Posterior cingulate gyrus (tissue), 11 donors: ENCODE measurements at places on chromosomes 2 and 18.

GRCh38 chr2:150572194-150572766 is 84.8 kb upstream of the RND3 start:
- DNase-seq = no peak

GRCh38 chr2:205119136-205119535 is 563.2 kb upstream of the NRP2 start:
- no peak for DNase-seq

GRCh38 chr2:237861875-237862527 is 2.6 kb downstream of the RAMP1 start:
- no peak for DNase-seq

- no peak for DNase-seq
Measured at GRCh38 chr2:223697892-223698645, 95.9 kb upstream of the SCG2 start.

DNA sequence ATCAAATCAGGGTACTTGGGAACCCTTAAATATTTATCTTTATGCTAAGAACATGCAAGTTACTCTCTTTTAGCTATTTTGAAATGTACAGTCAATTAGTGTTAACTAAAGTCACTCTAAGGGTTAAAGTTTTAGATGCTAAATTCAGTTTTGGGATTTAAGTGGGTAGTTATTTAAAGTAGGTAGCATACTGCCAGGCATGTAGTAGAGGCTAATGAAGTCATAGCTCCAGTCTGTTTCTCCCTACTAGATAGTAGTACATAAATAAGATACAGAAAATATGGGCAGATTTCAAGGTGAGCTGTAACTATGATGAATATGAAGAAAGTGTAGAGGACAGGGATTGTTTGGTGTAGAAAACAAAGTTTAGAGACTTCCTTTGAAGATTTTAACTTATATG is 7.5 kb downstream of the RAB3GAP1 start:
- no peak for DNase-seq

DNA sequence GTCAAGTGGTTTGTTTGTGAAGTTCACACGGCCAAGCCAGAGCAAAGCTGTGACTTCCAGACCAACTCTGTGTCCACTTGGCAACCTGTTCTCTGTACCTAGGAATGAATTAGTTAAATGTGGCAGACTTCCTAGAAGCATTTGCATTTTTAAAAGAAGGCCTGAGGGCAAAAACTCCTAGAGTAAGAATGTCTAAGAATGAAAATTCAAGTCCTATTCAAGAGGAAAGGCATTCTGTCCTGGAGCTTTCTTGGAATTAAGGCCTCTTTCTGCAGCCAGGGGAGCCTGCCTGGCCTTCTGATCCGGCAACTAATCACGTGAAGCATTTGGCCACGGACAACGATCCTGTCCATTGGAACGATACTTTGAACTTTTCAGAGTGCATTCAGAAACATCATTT is 155.0 kb downstream of the SETBP1 start:
- DNase-seq = no peak

- no peak for DNase-seq
Measured at GRCh38 chr18:35478520-35479435, 19.0 kb downstream of the INO80C start.

- DNase-seq = no peak
Measured at GRCh38 chr2:56985609-56986008, 801.8 kb downstream of the CCDC85A start.

DNA sequence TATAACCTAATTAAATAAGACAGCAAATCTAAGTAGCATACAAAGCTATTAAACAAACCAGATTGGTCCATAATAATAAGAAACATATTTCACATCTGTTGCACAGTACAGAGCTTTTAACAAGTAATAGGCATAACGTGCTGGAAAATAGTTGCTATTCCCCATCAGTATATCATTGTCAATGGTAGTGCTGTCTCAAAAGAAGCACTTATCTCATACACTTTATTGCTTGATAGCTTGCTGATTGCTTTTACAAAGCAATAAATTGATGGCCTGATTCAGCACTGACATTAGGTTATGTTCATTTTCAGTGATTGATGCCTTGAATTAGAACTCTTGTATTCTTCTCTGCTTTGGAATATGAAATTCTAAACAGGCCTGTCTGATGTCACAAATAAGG is 641.7 kb downstream of the CBLN2 start:
- no peak for DNase-seq

GRCh38 chr2:203804070-203804469 is 63.5 kb upstream of the CTLA4 start:
- DNase-seq = peak; percentile 78

GRCh38 chr2:49162151-49162550 is 7.8 kb upstream of the FSHR start:
- no peak for DNase-seq

- DNase-seq = no peak
Measured at GRCh38 chr2:84938194-84938879, 32.6 kb upstream of the KCMF1 start.

GRCh38 chr2:120441351-120441700 is 95.4 kb downstream of the INHBB start:
- no peak for DNase-seq

GRCh38 chr2:233823731-233824121 is 30.6 kb downstream of the HJURP start:
- no peak for DNase-seq

DNA sequence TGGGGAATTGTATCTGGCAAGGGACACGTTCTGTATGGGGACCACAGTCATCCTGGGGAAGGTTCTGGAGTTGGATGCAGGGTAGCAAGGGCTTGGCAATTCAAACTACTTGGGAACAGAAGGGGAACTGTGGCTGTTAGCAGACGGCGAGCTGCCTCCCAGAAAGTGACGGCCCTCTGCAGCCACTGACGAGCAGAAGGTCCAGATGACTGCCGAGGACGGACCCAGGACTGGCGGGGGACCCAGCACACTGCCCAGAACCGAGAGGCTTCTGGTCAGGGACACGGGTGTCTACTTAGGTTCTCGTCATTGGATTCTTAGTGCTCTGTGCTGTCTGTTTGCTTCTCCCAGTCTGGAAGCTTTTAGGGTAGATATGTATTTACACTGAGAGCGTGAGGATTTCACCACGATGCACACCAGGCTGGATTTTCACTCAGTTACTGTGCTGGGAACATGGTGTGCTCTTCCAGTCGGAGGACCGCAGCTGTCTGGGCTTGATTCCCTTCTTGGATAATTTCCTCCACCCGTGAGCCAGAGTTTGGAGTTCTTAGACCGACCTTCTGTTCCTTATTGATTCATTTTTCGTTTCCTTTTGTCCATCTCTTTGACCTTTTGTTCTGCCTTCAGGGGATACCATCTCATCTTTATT is 13.4 kb downstream of the GPR35 start:
- no peak for DNase-seq

- no peak for DNase-seq
Measured at GRCh38 chr2:194559964-194560363, 1097.1 kb upstream of the SLC39A10 start.

DNA sequence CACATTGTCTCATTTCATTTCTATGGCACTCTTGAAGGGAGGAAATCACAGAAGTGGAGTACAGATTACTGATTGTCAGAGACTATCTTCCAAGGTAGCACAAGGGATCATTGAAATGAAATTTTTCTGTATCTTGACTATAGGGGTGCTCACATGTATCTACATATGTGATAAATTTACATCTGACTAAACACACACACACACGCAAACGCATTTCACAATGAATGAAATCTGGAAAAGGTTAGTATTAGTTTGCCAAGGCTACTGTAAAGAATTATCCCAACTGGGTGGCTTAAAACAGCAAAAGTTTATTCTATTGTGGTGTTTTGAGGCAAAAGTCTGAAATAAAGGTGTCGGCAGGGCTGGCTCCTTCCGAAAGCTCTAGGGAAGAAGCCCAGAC is 144.6 kb downstream of the SH3BP4 start:
- no peak for DNase-seq

GRCh38 chr18:38397094-38397493 is 831.5 kb upstream of the CELF4 start:
- DNase-seq = no peak

DNA sequence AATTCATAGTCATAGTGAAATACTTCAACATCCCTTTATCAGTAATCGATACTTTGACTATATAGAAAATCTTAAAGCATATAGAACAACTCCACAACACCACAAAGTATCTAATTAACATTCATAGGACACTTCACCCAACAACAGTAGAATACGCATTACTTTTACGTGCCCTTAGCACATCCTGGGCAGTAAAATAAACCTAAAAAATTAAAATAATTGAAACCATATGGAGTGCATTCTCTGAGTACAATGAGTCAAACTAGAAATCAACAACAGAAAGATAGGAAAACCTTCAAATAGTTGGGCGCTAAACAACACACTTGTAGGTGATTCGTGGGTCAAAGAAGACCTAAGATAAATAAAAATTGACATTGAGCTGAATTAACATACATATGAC is 442.9 kb downstream of the SUCLG1 start:
- no peak for DNase-seq

DNA sequence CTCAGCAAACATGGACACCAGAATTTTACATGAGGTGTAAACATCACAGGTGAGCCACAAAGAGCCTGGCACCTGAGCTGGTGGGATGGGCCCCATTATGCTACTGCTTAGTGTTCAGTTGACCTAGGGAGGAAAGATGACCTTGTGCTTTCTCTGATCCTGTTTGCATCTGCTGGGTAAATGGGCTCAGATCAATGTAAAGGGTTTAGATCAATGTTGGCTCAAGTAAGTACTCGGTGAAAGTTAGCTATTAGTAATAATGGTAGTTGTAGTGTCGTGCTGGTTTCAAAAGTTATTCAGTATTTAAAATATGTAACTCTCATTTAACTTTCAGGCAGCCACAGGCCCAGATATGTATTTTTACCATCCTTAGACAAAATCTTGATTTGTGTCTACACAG is 19.8 kb downstream of the ABHD3 start:
- no peak for DNase-seq

- no peak for DNase-seq
Measured at GRCh38 chr2:22894761-22895160, 490.2 kb upstream of the KLHL29 start.

DNA sequence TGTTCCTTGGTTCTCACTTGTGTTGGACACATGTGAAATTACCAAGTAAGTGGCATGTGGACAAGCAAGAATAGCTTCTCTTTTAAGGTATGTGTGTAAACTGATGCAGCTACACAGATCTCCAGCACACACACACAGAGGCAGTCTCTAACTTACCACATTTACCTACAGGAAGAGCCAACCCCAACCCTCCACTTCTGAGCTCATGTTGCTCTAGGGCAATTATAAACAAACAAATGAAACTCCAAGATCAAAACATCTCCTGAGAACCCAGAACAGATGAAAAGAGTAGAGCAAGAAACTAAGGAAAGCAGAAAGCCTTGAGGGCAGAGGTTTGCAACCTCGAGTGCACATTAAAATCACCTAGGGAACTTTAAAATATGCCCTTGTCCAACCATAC is 16.0 kb upstream of the TMEM37 start:
- no peak for DNase-seq

- no peak for DNase-seq
Measured at GRCh38 chr2:183868707-183869106, 729.6 kb upstream of the ZNF804A start.

DNA sequence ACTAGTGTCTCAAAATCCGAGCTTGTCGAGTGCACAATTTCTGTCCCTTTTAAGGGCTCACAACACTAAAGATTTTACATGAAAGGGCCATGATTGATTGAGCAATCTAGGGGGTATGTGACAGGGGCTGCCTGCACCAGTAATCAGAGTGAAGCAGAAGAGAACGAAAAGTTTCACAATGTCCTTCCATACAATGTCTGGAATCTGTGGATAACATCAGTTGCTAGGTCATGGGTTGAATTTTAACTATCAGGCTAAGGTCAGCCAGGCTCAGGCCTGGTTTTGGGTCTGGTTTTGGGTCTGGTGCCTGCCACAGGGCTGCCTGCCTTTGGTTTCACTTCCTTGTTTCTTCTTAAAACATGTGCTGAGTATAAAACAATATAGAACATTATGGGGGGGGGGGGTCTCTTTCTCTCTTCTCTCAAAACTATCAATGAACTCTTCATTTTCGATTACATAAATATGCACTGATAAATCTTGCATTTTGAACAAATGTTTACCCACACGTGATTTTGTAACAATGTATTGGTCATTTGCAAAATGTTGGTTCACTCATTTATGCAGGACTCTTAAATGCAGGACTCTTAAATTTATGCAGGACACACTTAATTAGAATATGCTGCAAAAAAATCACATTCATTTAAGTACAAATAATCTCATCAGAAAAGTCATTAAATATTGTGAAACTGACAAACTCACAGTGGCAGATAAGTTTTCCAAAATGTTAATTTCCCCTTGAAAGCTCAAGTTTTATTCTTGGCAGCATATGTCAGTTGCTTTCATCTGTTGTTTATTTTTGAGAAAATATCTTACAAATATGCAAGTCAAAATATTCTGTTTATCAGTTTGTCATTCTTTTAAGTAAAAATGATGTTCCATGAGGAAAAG is 290.5 kb upstream of the KYNU start:
- no peak for DNase-seq

DNA sequence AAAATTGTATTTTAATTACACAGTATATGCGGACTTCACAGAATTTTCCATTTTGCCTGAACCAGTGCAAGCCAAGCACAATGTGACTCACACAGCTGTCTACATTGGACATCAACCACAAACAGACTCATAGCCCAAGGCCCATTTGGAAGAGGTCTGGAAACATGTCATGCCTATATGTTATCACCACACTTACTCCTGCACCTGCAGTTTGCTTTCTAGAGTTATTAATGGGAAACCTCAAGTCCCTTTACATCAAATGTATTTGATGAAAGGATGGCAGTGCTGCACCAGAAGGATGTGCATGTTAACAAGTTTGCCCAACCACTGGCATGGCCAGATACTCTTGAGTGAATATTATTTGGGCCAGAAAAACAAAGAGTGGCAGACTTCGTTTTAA is 548.9 kb upstream of the CDH2 start:
- DNase-seq = no peak

- DNase-seq = no peak
Measured at GRCh38 chr2:16155766-16156165, 215.4 kb downstream of the MYCN start.

GRCh38 chr18:77065221-77065981 is 67.2 kb downstream of the MBP start:
- no peak for DNase-seq

DNA sequence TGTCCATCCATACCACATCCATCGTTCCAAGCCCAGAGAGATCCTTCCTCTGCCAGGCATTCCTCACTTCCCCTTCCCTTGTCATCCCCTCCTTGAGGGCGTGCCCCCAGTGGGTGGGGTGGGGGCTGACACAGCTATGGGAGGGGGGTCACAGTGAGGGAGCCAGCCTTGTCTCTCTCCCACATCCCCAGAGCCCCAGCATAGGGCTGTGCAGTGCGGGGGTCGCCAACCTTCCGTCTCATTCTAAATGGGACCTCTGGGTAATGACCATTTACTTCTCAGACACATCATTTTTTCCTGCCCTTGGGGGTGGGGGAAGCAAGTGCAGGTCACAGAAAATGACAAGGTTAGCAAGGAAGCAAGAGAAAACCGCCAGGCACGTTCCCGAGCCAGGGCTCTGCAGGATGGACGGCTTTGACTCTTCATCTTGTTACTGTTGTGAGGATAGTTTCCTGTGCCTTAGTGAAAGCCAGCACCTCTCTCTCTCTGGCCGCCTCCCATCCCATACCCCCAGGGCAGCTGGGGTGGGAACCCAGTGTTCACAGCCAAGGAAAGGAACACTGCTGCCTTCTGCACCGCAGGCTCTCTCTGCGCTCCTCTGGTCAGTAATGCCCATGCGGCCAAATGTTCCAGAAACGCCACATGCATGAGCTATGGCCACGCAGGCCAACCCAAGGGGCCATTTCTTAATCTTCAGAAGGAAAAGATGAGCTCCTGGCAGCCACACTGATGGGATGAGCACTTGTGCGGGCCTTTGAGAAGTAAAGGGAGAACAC is 22.7 kb upstream of the OTOS start:
- DNase-seq = peak; percentile 47

- DNase-seq = no peak
Measured at GRCh38 chr2:96967436-96967835, 18.9 kb downstream of the FAM178B start.
